ENCODE measurements at places on chromosomes 3 and 15.

GRCh38 chr3:47161983-47162696, 1.8 kb downstream of the SETD2 start:
- DNase-seq, result no peak

GRCh38 chr3:39413691-39414420, 7.3 kb downstream of the RPSA start:
- DNase-seq, result no peak

- DNase-seq, result no peak
Measured at GRCh38 chr3:50651920-50652529, 22.7 kb upstream of the DOCK3 start.

DNA sequence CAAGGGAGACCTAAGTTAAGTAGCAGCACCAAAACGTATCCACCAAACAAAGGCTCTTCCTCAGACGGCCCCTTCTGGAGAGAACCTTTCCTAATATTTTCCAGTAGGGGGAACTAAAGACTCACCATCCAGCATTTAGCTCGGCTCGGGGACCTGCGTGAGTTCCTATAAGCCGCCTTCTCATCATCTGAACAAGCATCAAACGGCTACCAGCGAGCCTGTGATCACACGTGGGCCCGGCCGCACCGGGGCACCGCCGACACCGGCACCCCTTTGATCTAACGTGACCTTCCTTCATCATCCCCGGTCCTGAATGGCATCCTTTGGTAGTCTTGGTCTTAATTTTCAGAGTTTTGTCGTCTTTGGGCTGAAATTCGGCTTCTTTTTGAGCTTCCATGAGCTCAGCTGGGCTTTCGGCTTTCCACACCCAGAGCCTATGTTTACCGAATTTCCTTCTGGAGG, 1.4 kb upstream of the ROBO2 start:
- no peak for DNase-seq

- DNase-seq, result no peak
Measured at GRCh38 chr3:181631901-181632300, 79.8 kb upstream of the SOX2 start.

DNA sequence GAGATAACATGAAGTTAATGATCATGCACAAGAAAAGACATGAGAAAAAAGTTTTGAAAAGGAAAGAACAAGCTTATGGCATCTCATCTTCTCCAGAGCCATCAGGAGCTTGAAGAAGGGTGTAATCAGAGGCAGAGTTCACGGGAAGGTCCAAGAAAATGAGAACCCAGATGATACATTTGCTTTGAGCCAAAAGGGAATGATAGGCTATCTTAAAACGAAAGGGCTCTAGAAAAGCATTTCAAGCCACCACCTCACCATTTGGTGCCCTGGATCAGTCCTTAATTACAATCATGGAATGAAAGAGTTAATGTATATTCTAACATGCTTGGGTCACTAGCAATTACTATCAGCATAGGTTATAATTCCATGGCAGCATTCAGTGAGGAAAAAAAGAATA, 781.8 kb downstream of the ROBO1 start:
- no peak for DNase-seq

GRCh38 chr3:23623844-23624243, 181.9 kb upstream of the UBE2E1 start:
- no peak for DNase-seq

- no peak for DNase-seq
Measured at GRCh38 chr3:175612487-175613196, 753.5 kb downstream of the NAALADL2 start.

DNA sequence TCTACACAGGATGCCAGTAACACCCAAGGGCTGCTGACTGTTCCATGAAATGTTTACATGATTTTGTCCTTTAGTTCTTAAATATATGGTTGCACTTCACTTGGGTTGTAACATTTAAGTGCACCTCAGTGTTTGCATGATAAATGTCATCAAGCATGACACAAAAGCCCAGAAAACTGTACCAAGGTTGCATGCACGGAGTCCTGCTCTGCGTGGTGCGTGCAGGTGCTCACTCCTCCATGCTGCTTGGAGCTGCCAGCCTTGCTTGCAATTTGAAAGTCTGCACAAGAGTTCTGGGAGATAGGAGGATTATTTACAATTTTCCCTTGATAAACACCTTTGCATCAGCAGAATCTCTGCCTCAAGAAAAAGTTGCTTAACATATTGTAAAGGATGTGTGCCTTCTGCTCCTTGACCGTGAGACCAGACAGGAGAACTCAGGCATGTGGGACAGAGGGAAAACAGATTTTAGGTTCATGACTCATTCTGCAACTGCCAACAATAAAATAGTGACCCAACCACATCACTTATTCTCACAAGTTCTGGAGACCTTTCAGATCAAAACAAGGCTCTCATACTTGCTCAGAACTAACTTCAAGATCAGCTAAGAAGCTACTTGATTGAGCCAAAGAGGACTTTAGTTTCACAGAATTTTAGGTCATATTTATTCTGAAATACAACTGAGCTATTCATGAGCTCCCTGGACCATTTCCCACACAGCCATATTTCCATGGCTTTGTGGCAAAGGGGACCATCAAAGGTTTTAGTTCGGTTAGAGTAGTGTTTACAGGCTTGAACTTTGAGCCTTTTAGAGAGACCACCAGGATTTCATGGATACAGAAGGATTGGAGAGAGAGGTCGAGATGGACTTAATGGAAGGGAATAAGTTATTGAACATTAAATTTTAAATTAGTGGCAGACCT, 128.4 kb upstream of the ZBED2 start:
- no peak for DNase-seq

- no peak for DNase-seq
Measured at GRCh38 chr3:877001-877400, 215.8 kb upstream of the CNTN6 start.

- DNase-seq, result no peak
Measured at GRCh38 chr3:149497966-149498670, 23.6 kb downstream of the TM4SF4 start.

DNA sequence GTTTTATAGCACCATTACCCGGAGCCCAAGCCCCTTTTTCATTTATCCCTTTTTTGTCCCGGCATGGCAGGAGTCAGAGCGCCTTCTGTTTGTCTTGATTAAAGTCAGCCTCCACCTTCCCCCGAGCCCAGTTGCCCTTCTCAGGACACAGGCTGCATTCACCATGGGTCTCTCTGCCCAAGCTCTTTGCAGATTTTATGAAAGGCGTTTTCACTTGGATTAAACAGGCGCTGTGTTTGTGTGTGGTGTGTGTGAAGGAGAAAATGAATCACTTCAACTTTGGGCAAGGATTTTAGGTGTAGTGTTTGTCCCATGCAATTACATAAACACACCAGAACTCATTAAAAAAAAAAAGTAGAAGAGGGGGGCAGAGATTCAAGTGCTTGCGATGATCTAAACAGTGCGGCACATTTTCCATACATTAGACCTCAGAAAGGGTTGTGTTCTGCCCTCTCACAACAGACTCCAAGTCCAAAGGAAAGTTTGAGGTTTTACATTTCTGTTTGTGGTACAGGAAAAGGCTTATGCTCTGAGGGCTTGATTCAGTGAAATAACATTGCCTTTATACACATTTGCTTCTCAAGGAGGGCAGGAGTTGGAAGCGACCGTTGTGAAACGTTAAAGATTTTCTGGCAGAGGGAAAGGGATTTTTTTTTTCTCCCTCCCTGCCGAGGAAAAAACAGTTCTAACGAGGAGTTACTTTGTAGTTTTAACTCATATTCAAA, 14.5 kb upstream of the IL16 start:
- DNase-seq, result no peak

GRCh38 chr15:70362886-70363285, 265.2 kb upstream of the TLE3 start:
- DNase-seq, result no peak

GRCh38 chr3:143973259-143974021, 1.8 kb downstream of the DIPK2A start:
- DNase-seq, result peak; percentile 88

GRCh38 chr3:107604057-107604822, 81.5 kb downstream of the BBX start:
- no peak for DNase-seq

DNA sequence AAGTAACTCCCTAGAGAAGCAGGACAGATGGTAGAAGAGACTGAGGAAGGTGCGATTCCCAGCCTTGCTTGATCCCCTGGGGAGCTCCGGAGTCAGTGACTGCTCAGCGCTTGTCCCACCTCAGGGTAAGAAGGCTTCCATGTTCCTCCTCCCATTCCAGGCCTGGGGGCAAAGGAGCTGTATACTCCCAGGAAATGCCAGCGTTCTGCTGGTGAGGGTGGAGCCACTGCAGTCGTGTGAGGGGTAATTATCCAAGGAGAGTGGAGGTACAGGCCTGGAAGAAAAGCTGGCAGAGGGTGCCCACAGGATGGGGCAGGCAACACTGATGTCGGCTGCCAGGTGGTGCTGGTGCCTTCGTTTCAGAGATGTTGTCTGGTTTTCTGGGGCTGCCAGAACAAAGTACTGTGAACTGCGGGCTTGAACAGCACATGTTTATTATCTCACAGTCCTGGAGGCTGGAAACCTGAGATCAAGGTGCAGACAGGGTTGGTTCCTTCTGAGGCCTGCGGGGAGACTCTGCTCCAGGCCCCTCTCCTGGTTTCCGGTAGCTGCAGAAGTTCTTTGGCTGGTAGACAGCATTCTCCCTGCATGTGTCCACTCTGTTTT, 12.1 kb upstream of the APBA2 start:
- DNase-seq, result no peak

- no peak for DNase-seq
Measured at GRCh38 chr3:69384326-69384725, 1.6 kb downstream of the FRMD4B start.

- DNase-seq, result no peak
Measured at GRCh38 chr15:45521596-45522327, 793 bp downstream of the SLC30A4 start.

DNA sequence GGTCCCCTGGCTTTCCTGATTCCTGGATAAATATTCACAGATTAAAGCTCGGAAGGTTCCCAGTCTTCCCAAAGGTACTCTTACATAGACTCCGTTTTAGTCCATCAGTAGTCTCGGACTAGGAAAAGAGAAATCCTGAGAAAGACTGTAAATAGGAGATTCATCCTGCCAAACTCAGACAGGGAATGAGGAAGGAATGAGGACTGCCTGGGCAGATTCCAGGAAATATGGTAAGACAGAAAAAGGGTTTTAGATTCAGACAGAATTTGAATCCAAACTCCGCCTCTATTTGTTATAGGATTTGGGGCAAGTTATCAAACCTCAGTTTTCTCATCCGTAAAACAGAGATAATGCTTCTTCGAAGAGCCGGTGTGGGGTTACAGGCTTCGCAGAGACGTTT, 77.8 kb upstream of the VGLL4 start:
- DNase-seq, result no peak

DNA sequence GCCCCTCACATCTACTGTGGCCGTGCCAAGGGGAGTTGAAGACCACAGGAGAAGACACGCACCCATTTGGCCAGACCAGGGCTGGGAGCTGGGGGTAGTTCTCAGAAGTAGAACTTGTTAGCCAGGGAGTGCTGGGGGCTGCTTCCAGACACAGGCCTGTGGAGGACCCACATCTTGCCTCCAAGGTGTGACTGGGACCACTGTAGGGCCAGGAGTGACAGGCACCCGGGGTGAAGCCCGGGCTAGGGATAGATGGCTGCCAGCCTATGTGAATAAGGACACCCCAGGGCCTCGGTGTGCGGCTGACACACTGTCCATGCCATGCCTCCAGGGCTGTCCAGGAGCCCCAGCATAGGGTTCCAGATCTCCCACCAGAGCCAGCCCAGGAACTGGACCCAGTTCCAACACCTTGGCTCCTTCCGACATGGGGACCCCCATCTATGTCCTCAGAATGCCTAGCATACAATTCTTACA, 1.8 kb downstream of the ANPEP start:
- DNase-seq, result no peak

- no peak for DNase-seq
Measured at GRCh38 chr3:76134166-76134565, 348.8 kb upstream of the ZNF717 start.

DNA sequence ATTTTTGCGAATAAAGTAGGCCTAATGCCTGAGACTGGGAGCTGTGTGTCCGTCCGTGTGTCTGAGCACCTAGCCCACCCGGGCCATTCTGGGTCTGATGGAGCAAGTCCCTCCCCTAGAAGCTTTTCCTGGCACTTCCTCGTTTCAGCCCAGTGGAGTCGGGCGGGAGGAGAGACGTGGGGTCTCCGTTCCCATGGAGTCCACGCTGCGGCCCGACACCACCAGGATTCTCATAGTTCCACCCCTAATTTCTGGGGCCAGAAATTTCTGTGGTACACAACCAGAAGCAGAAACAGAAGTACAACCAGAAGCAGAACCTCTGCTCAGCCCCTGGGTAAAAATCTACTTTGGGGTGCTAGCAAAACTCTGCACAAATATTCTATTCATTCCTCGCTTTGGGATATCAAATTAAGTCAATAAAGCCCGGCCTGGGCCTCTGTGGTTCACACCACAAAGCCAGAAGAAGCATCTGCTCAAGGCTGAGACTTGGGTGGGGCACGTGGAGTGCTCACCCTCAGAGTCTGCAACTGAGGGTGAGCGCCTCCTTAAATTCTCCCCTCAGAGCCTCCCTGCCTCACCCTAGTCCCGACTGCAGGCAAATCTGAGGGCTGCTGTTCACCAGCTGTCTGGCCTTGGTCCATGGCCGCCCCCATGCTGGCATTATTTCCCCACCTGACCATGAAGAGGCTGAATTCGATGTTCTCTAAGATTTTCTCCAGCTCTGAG, 1.6 kb upstream of the MEGF11 start:
- no peak for DNase-seq

- DNase-seq, result no peak
Measured at GRCh38 chr3:170278627-170279026, 56.4 kb downstream of the PRKCI start.

DNA sequence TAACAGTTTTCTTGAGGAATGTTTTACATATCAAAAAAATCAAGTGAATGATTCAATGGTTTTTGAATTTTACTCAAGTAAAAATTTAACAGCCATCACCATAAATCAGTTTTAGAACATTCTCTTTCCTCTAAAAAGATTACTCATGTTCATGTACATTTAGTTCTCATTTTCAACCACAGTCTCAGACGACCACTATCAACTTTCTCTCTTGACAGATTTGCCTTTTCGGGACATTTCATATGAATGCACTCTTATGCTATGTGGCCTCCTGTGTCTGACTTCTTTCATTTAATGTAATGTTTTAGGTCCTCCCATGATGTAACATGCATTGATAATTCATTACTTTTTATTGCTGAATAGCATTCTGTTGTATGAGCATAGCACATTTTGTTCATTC, 309.3 kb upstream of the PLSCR5 start:
- no peak for DNase-seq

- DNase-seq, result no peak
Measured at GRCh38 chr15:31482122-31482922, 155.7 kb downstream of the KLF13 start.
